ENCODE measurements at places on chromosomes 1 and 21.

- DNase-seq = no peak
Observed at GRCh38 chr1:71829346-71829745, 453.0 kb downstream of the NEGR1 start.

DNA sequence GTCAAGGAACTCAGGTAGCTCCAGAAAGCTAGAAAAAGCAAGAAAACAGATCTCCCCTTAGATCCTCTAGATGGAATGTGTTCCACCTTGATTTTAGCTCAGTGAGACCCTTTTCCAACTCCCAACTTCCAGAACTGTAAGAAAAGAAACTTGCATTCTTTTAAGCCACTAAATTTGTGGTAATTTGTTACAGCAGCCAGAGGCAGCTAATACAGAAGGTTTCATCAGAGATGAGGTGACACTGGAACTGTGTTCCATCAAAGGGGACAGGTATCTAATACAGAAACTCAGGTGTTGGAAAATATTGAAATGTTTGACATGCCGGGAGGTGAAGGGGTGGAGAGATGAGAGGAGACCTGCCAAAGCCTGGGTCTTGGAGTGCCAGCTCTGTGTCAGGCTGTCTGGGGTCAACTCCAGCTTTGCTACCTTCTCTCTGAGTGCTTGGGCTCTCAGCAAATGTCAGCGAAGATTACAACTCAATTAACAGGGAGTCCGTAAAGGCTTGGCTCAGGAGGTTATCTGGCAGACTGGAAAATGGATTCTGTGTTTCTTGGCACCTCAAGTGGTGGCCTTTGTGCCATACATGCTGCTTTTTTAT is 71.3 kb downstream of the PLPP3 start:
- no peak for DNase-seq

- no peak for DNase-seq
Observed at GRCh38 chr1:156796340-156797097, 20.1 kb downstream of the SH2D2A start.

DNA sequence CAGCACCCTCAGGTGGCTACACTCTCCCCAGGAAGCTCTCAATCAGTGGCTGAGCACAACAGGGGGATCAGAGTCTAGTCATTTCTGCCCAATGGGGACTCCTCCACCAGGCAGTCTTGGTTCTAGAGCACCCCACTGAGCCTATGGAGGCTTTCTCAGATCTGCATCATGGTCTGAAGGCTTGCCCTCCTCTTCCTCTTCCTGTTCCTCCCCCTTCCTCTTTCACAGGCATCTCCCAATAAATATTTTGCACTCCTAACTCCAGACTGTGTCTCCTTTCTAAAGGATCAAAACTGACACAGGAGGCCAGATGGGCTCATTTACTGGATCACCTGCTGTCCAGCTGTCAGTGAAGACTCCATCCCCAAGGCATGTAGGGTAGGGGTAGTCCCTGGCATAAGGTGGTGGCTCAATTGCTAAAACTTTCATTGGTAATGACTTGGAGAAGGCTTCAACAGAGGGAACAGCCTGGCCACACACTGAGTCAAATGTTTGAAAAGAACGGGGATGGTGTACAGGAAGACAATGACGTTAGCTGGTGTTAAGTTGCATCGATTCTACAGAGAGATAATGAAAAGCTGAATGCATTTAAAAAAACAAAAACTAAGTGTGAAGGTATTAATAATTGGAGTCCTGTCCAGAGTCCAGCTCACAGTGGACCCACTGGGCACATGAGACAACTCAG is 84.2 kb upstream of the SLC2A1 start:
- no peak for DNase-seq
